ENCODE measurements at places on chromosomes 16 and 17. TPM values are rescaled to one million over a fixed set of nuclear protein-coding genes. Genes with fewer than 3 reads are reported as not detected.

Gene MMP2
- total RNA-seq = 87.4 TPM

Gene KRTAP3-1
- not detected for total RNA-seq

- no peak for DNase-seq
These were observed 288.5 kb downstream of the C16orf95 start for GRCh38 chr16:87028481-87029320.

DNA sequence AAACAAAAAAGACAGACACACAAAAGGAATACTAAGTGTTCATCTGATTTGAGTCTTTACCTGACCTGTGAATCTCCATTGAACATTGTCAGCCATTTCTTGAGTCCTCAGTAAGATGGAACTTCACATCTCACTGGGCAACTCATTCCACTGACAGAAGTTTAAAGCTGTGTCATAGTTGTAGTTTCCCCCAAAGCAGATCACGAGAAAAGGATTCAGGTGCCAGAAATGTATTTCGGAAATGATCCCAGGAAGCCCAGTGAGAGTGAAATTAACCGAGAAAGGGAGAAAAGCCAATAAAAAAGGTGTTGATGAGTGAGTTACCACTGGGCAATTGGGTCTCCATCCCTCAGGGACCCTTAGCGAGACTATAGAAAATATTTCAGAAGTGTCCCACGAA lies 6.5 kb downstream of the CHD9 start:
- no peak for DNase-seq

DNA sequence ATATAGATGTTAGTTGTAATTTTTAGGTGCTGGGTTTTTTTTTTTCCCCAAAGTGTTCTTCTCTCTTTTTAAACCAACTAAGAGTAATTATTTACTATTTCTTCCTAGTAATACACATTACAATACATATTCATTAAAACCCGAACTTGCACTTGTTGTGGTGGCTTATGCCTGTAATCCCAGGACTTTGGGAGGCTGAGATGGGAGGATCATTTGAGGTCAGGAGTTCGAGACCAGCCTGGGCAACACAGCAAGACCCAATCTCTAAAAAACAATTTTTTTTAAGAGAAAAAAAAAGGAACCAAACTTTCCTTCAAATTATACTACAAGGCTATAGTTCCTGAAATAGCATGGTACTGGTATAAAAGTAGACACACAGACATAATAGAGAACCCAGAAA lies 3.8 kb downstream of the EFCAB5 start:
- DNase-seq = no peak

DNA sequence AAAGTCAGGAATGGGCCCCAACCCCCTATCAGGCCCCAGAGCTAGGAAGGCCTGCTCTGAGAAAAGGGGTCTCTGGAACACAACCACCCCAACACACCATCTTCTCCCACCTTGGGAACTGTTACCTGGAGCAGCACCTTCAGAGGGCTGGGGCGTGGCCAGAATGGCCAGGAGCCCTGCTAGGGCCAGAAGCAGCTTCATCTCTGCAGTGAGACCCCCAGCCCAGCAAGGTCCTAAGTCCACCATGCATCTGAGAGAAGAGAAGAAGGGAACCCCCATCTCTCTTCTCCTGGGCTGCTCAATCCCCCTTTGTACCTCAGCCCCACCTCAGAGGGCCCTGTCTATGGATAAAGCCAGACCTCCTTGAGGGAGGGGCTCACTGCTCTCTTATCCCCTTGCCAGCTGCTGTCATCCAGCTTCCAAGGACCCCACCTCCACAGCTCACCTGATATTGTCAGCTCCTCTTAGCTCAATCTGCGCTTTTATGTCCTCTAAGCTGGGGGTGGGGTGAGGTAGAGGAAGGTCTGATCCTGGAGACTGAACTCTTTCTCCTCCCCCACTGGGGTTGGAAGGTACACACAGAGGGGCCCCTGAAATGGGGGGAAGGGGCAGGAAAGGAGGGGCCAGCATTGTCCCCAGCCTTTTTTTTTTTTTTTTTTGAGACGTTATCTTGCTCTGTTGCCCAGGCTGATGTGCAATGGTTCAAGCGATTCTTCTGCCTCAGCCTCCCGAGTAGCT lies at the start of gene MPO:
MPO (minus strand) TSS at position 456 of the 738 bp plus-strand sequence; CDS start at position 279, 177 bp downstream.
- DNase-seq = no peak

- DNase-seq = no peak
These were observed 111.1 kb downstream of the OR1D5 start for GRCh38 chr17:2952174-2952845.

- no peak for DNase-seq
These were observed 64.7 kb upstream of the SOX9 start for GRCh38 chr17:72056155-72056554.

- no peak for DNase-seq
These were observed 61.9 kb upstream of the SREBF1 start for GRCh38 chr17:17898673-17899072.

- DNase-seq = no peak
These were observed 61.6 kb downstream of the MRTFB start for GRCh38 chr16:14132696-14133048.

Data from left ventricle myocardium inferior (tissue), 1 donor.